CD4-positive, alpha-beta T cell treated with Interleukin-1 beta for 1 hour (primary cell): ENCODE measurements at places on chromosomes 2 and 18.
A peak's percentile ranks its signal among the peaks of the same experiment; 100 is the strongest.

- DNase-seq = no peak
Observed at GRCh38 chr18:11323359-11323819, 174.0 kb upstream of the PIEZO2 start.

- DNase-seq = no peak
Observed at GRCh38 chr2:236656166-236656565, 86.5 kb downstream of the ACKR3 start.

DNA sequence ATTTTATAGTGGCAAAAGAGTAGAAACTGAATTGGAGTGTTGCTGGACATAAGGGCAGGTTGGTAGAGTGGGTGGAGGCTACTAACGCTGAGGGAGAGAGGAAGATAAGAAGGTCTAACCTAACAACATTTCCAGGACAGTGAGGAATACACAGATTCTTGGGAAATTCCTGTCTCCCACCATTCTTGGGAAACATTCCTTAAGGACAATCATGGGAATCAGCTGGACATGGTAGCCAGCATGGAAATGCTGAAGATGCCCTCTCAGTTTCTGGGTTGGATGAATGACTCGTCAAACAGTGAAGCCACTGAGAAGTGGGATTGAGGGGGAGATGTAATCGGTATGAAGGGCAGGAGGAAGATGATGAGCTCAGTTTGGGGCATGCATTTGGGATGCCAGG lies 265.4 kb downstream of the AFF3 start:
- no peak for DNase-seq

DNA sequence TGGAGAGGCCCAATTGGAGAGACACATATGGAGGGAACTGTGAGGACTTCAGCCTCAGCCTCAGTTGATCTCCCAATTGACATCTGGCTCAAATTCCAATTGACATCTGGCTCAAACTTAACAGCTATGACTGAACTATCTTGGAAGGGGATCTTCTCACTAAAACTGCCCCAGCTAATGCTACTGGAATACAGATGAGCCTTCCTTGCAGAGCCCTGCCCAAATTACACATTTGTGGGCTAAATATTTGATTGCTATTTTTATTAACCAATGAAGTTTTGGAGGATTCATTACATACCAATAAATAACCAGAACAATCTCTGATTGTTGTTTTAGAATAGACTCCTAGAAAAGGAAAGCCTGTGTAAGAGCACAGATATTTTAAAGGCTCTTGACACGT lies 189.0 kb upstream of the THUMPD2 start:
- DNase-seq = no peak

DNA sequence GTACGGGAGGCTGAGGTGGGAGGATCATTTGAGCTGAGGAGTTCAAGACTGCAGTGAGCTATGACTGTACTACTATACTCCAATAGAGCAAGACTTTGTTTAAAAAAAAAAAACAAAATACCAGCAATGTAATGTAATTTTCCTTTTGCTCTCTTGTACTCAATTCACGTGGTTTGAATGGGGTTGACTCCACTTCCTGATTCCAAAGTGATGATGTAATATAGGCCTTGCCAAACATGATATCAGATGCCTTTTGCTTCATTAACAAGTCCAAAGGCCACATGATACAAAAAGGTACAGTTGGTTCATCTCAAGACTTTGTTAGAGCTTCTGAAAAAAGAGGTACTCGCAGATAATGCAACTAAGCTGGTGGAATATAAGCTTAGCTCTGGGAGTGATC lies 321.8 kb downstream of the ZEB2 start:
- DNase-seq = no peak

DNA sequence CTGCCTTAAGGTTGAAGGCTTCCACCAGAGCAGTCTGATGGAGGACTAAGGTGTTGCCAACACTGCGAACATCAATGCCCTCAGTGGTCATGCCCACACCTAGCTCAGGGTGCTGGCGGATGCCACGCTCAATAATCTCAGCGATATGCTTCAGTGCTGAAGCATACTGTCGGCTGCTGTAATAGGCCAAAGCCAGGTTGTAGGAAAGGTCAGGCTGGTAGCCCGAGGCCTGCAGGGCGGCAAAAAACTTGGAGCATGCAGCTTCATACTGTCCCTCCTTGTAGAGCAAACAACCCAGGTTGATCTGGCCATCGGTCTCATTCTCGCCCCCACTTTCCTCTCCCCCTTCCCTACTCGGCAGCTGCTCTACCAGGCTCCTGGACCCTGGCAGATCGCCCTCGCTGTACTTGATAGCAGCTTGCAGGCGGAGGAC lies 159.4 kb downstream of the AGPS start:
- DNase-seq = no peak

GRCh38 chr2:105789745-105790460 lies 45.2 kb downstream of the NCK2 start:
- peak; percentile 72 for DNase-seq

DNA sequence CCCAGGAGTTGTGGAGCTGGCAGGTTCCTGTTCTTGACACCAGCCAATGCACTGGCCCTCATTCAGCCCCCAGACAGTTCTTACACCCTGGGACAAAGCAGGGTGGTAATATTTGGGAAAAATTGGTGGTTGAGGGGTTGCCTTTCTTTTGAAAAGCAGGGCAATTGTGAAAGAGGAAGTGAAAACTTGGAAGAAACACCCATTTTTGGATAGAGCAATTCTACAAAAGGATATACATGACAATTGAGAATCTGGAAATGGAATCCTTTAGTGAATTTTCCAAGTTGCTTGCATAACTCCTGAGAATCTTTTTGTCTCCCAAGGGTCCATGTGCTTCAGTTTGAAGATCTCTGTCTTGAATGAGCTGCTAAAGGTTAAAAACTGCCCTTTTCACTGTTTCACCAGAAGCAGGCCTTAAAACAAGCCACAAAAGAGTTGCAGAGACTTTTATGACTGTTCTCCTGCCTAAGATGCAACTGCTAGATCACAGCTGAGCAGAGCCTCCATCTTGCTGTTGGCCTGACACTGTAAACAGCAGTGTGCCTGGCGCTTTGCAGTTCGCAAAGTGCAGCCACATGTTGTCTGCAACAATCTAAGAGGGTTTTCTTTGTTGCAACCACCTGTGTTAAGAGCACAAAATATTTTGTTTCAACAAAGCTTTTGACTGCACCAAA lies 11.8 kb downstream of the COL4A4 start:
- DNase-seq = no peak

GRCh38 chr2:66748939-66749338 lies 314.0 kb downstream of the MEIS1 start:
- no peak for DNase-seq

DNA sequence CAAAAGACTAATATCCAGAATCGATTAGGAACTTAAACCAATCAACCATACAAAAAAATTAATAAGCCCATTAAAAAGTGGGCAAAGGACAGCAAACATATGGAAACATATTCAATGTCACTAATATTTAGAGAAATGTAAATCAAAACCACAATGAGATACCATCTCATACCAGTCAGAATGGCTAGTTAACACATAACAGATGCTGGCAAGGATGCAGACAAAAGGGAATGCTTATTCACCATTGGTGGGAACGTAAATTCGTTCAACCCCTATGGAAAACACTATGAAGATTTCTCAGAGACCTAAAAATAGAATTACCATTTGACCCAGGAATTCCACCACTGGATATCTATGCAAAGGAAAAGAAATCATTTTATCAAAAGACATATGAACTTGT lies 468.2 kb upstream of the ST6GAL2 start:
- DNase-seq = no peak

DNA sequence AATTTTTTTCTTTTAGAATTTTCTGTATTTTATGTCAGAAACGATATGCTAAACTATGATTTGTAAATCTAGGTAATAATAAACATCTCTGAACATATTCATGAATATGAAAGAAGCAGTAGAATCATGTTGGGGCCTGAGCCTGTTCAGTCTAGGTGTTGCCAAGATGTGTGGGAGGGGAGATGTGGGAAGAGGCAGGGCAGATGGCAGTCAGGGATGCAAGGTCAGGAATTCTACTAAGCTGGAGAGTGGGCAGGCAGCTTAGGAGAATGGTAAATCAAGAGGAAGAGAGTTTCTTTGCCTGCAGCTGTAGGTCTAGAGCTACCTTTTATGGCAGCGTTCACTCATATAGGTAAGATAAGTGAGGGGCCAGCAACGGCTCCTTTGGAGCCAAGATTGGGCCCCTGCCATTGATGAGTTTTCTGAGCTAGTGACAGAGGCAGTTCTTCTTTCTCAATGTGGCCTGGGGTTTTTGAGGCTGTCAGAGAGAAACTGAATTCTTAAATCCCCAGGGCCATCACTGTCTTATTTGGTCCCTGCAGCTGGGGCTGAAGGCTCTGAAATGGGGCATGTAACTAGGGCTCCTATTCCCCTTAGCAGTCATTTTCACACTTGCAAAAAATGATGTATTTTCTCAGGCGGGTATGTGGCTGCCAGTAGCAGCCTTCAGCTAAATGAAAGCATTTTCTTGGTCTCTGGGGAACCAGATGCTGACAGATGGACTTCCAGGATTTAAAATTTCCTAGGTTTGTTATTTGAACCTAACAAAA lies 232.8 kb downstream of the PIK3C3 start:
- no peak for DNase-seq

GRCh38 chr18:9708434-9709303 lies 568 bp downstream of the RAB31 start:
- peak; percentile 22 for DNase-seq

GRCh38 chr18:26327062-26327461 lies 100.8 kb downstream of the TAF4B start:
- DNase-seq = no peak

DNA sequence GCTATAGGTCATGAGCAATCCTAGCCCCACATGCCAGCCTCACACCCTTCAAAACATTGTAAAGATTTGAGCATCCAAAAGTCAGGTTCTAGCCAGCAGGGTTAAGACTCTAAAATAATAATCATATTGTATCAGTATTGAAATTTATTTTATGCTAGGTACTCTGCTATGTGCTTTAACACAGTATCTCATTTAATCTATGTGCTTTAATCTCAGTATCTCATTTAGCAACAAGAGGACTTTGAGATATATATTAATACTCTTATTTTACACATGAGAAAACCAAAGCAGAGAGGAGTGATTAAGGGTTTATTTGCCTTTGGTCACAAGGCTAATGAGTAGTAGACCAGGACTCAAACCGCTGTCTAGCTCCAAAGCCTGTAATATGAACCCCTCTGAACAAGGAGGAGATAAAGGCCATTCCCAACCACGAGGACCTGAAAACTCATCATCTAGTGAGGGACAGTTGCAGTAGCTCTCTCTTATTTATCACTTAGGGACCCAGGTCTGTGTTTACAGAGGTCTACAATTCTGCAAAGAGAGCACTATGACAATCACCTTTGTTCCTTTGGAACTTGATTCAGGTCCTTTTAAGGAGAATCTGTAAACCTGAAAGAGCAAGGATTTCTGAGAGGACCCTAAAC lies 116.5 kb upstream of the SERTAD2 start:
- no peak for DNase-seq

GRCh38 chr2:230011617-230012016 lies 57.1 kb downstream of the SLC16A14 start:
- no peak for DNase-seq

GRCh38 chr18:72935744-72936143 lies 68.0 kb upstream of the NETO1 start:
- DNase-seq = no peak

DNA sequence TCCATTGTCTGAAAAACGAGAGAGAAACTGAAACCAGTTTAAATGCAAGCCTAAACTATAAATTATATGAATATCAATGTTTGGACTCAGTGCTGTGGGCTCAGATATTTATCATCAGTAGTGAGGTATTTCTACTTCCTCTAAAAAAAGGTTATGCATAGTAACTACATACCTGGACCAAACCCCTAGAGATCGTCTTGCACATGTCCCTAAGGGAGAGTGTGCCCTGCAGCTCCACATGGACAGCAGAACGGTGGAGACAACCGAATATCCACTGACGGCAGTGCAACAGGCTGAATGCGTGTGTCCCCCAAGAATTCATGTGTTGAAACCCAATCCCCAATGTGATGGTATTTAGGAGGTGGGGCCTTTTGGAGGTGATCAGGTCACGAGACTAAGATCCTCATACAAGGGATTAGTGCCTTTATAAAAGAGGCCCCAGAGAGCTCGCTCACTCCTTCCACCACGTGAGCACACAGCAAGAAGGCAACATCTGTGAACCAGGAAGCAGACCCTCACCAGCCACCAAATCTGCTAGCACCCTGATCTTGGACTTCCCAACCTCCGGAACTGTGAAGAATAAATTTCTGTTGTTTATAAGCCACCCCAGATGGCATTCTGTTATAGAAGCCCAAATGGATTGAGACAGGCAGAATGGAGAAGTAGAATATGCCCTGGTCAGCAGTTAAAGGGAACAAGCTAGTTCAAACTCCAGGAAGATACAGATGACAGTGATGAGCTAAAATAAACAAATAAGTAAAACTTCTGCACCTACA lies 208.4 kb downstream of the ANAPC1 start:
- no peak for DNase-seq

- DNase-seq = no peak
Observed at GRCh38 chr2:234680688-234681619, 184.1 kb upstream of the ARL4C start.

GRCh38 chr2:20418519-20418918 lies 28.4 kb upstream of the RHOB start:
- DNase-seq = no peak

- no peak for DNase-seq
Observed at GRCh38 chr2:99112617-99113016, 28.9 kb upstream of the C2orf15 start.

DNA sequence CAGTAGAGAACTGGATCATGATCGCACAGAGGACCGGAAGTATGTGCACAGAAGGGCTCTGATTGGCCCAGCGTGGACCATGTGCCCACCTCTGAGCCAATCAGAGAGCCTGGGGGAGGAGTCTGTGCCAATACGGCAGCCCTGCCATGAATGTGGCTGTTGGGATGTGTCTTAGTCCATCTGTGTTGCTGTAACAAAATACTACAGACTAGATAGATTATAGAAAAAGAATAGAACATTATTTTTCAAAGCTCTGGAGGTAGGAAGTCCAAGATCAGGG lies 132.0 kb downstream of the NDUFA10 start:
- no peak for DNase-seq

- no peak for DNase-seq
Observed at GRCh38 chr2:207163053-207163755, 2.5 kb downstream of the KLF7 start.

DNA sequence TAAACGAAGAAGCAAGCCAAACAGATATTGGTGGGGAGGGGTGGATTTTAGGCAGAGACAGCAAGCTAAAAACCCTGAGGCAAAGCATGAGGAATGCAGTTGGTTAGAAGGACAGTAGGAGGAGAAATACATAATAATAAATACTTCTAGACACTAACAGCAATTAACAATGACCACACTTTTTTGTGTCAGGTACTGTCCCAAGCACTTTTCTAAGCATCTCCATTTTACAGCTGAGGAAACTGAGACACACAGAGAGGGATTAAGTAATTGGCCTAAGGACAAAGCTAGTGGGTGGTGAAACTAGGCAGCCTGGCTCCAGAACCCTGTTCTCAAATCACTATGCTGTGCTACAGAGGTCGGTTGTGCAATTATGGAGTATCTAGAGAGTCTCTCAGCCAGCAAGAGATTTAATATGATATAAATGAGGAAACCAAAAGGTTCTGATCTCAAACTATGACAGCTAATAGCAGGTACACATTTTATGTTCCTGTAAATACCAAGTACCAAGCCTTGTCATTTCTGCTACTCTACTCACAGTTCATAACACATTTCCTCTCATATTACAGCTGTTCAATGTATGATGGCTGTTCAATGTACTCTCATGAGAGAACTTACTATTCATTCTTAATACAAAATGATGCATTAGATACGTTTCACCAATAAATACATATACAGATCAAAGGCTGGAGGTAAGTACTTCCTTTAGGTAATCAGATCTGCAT lies 5.3 kb downstream of the MAP4K3 start:
- DNase-seq = no peak

GRCh38 chr2:168008646-168009195 lies 238.7 kb downstream of the STK39 start:
- no peak for DNase-seq
